Putamen (tissue), 1 donor: ENCODE measurements at places on chromosomes 7 and 10.
A peak's percentile ranks its signal among the peaks of the same experiment; 100 is the strongest.

- DNase-seq: no peak
Measured at GRCh38 chr7:55185321-55185802, 166.5 kb downstream of the EGFR start.

DNA sequence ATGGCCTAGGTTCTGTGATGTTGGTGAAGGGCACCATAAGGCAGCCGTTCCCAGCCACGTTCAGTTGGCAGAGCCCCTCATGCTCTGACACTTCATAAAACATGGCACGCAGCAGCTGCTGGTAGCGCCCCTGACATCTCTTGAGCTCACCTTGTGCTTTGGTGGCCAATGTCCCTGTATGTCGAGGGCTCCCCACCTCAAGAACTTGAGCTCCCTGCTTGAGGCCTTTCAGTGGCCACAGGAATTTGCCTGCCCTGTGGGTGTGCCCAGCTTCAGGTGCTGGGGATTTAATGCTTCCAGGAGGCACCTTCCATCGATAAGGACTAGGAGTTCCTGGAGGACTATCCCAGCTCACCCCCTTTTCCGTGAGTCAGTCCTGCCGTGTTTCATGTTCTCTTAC, 9.5 kb upstream of the ZNF32 start:
- no peak for DNase-seq

GRCh38 chr7:111486472-111487142, 75.7 kb downstream of the IMMP2L start:
- DNase-seq: peak; percentile 35

DNA sequence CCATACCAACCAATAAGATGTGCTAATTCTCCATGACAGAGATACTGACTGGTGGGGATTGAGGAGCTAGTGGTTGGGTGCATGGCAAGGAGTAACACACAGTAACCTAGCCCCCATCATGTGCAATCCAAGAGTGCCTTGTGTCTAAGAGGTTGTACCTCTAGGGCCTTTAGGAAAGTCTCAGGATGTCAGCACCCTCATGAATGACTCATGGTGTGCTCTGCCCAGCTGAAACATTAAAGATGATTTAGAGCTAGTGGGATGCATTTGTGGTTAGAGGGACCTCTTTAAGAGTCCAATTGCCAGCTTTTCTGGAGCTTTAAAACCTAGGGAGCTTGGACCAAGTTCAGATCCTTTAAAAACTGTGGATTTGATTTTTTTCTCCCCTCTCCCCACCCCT, 181.1 kb downstream of the HERPUD2 start:
- DNase-seq: no peak

DNA sequence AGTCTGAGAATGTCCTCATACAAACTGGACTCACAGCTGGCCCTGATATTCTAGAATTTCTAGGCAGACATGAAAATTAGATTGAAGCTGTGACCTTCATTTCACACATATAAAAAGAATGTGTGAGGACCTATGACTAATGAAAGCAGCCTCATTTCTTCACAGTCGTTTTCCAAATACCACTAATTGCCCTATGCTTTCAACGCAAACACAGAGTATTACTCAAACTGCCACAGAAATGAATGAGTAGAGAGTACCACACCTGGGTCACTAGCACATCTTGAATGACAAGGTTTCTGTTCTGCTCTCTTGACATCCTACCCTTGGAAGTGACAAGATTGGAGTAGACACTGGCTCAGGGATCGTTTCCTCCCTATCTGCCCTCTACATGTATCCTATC, 142.4 kb downstream of the C1GALT1 start:
- DNase-seq: no peak

- DNase-seq: no peak
Measured at GRCh38 chr7:79464051-79464450, 10.6 kb upstream of the MAGI2 start.

DNA sequence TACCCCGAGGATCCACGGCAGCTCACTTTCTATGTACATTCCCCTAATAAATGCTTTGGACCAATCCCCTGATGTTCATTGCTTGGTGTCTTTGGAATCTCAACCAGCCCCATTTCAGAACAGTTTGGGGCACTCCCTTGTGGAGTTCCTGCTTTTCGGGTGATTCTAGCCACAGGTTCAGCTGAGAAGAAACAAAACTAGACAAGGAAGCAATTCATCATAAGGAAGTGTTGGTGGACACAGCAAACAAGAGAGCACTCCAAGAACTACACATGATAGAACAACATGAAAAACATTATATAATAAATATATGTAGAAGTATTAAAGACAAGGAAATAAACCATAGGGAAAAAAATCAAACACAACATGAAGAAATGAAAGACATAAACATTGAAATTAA, 6.0 kb upstream of the CCDC136 start:
- DNase-seq: no peak

- no peak for DNase-seq
Measured at GRCh38 chr10:124696446-124697392, 47.5 kb downstream of the FAM53B start.

- DNase-seq: no peak
Measured at GRCh38 chr7:696812-697551, 29.5 kb upstream of the DNAAF5 start.

GRCh38 chr10:91185239-91185875, 35.1 kb upstream of the PCGF5 start:
- DNase-seq: no peak

- DNase-seq: no peak
Measured at GRCh38 chr10:132465193-132465888, 68.3 kb downstream of the PWWP2B start.

DNA sequence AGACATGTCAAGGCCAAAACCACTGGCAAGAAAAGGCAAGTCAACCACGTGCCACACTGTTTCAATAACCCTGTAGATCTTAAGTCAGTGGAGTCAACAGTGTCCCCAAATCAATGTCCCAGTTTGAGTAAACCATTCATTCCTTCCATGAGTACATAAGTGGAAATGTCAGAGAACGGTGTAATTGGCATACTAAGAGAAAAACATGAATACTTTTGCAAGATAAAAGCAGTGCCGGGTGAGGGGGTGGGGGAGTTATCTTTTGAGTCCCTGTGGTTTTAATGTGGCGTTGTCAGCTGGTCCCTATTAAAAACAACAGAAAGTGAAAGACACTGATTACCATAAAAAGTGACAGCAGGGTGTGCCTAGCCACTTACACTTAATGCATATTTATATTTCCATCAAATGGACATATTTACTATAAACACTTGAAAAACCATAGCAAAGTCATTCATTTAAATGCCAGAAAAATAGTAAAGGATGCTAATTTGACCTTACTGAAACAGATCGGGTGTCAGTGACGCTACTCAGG, 37.8 kb downstream of the RSU1 start:
- DNase-seq: no peak

DNA sequence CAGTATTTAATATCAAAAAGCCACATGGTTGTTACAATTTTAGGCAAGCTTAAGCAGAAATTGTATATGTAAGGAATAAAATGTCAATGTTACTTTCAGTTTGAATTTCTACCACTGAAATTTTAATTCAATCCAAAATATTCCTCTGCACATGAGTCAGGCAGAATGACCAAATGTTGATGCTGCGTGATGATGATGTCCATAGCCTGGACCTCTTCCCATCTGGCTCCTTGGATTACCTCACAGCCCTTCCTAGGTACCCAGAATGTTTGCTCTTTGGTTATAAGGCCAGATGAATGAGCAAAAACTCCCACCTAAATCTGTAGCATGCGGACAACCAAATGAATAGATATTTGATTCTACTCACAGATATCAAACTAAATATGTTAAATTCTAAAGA, 258.3 kb upstream of the IMMP2L start:
- no peak for DNase-seq

- DNase-seq: no peak
Measured at GRCh38 chr7:16061630-16062029, 359.7 kb downstream of the CRPPA start.

DNA sequence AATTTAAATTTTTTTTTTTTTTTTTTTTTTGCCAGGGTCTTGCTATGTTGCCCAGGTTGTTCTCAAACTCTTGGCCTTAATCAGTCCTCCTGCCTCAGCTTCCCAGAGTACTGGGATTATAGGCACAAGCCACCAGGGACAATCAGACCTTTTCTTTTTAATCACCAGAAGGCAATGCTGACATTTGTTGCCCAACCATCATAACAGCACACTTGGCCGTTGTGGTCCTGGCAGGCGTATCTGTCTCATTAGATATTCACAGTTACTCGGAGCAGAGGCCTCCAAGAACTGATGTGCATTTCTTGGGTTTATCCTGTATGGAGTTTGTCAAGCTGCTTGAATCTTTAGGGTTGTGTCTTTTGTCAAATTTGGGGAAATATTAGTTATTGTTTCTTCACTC, 100.0 kb downstream of the SORCS3 start:
- DNase-seq: no peak
